ENCODE measurements at places on chromosomes 5 and 9.

DNA sequence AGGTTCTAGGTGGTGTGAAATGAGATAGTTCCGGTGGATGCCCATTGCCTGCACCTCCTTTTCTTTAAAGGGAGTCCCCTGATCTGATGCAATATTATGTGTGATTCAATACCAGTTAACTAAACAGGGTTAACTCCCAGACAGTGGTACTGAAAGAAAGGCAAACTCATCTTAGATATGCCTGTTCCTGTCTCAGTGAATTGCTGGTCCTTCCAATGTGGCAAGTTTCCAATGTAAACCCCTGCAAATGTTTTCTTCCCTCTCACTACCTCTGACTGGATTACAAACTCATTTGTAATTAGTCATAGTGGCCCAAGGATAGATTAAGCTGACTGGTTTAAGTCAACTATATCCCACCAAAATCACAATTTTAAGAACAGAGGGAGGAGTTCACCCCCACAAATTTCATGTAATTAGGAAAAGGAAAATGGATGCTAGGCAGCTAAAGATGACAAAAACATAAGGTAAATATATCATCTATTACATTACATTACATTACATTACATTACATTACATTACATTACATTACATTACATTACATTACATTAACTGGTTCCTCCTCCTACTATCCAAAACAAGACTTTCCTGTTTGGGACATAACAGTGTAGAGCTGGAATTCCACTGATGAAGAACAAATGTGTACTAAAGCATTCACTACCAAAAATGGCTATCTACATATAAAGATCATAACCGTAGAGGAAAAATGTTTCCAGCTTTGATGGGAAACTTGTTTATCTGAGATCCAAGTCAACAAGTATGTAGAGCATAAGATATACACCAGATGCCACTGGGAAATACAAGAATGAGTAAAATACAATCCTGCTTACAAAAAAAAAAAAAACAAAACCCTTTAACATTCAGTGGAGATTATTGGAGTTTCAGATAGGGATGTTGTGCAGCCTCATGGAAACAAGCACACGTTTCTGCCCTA, 121.5 kb upstream of the SNX2 start:
- no peak for DNase-seq

DNA sequence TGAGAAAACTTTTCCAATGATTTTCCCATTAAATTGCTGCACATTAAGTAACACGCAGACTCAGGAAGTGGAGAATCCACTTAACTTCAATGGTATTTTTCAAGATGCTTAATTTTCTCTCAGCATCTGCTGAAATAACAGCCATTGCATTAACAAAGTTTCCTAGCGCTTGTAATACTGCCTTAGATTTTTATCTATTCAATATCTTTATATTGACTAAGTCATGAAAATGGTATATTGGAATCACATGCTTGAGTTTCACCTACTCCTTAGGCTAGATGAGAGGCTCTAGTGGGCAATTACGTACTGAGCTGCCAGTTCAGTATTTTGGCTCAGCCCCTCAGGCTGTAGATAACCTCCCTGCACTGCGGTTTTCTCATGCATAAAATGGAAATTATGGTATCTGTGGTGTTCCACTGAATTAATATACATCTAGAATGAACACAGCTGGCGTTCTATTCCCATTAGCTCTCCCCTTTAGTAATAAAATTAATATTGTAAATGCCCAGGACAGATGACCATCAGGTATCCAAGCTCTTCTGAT, 112.9 kb downstream of the MTX3 start:
- no peak for DNase-seq

DNA sequence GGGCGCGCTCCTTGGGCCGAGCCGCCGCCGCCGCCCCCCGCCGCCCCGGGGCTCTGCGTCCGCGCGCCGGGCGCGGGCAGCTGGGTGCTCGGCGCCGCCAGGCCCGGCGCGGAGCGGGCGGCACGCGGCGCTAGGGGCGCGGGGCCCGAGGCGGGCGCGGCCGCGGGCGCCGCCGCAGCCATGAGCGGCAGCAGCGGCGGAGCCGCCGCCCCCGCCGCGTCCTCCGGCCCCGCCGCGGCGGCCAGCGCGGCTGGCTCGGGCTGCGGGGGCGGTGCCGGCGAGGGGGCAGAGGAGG, 351 bp downstream of the TRIO start:
- DNase-seq, result no peak

DNA sequence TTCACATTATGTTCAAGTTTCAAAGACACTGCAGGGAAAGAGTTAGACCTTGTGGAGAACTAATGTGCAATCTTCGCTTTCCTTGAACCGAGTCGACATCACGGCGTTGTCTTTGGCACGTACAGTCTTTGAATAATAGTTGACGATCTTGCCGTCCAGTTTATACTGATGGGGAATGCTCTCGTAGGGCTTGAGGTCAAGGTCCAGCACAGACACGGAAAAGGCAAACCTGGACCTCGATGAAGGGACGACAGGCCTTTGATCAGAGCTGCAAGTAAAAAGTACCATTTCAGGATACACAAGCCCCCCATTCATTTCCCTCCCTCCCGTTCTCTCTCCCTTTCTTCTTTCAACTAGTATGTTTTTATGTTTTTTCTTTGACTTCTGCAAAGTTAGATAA, 54.1 kb downstream of the IPPK start:
- DNase-seq, result no peak

DNA sequence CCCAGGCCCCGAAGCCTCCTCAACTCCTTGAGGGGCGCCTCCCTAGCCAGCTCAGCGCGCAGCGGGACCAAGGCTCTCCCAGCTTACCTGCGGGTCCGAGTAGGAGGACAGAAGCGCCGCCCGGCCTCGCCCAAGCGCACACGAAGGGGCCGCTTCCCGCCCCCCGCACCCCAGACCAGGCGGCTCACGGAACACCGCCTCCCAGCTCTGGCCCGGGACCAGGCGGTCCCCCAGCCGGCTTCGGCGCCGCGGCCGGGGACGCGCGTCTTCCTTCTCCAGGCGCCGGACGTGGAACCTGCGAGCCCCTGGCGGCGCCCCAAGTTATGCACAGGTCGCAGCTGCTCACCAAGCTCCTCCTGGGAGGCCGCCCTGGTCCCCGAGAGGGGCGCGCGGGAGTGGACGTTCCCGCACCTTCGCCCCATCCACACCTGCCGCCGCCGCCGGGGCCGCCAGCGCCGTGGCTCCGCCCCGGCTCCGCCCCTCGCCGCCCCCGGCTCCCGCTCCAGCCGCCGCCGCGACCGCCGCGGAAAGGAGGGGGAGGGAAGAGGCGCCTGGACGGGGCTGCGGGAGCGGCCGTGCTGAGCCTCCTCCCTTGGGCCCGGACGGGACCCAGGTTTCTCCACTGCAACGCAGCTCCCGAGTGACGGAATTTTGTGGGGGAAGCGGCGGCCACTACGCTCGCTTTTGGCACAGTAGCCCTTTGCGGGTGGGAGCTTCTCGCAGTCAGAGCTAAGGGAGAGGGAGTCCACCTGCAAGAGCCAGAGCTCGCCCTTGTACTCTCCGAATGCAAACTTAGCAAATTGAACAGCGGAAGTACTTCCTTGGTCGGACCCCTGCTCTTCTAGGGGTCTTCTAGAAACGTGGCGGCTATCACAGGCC, 77.5 kb upstream of the IFNE start:
- no peak for DNase-seq

DNA sequence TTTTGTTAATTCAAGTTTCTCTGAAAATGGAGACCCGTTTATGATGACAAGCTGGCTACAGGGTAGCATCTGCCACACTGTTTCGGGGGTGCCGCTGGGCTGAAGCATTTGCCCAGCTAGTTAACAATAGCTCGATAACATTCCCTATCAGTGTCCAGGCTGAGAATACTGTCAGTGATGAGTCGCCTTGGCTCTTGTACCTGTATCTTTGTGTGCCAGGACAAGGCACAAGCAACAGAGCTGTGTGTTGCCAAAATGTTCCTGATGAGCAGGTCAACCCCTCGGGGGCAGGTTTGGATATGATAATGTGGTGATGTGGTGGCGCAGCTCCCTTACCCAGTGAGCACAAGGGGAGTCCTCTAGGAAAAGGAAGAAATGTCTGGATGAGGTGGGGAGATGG, 7.0 kb downstream of the TGFBI start:
- no peak for DNase-seq

DNA sequence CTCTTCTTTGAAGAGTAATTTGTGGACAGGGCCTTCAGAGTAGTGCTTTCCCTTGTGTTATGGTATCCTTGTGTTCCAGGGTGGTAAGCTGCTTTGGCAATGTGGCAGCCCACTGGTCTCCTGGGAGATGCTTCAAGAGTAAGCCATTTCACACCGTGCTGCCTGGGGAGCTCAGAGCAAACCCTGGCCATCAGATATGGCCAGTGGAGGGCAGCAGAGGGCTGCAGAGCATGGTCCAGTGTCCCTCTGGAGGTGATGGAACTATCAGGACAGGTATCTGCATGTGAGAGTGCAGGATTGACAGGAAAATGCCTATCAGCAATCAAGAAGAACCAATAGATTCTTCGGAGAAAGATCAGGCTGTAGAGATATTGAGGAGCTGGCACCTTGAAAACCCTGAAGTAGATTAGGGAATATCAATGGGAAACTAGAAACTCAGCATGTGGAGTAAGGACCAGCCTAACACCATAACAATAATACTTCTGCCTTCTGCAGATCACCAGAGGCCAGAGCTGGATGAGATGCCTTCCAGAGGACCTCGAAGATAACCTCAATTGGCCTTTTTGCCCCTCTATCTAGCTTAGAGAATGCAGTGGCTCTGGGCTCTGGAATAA, 90.8 kb downstream of the PLPPR1 start:
- peak; percentile 31 for DNase-seq
